Peyer's patch (tissue), 4 donors: ENCODE measurements at places on chromosomes 11 and 22. TPM values are rescaled to one million over a fixed set of nuclear protein-coding genes. Genes with fewer than 3 reads are reported as not detected.

GPR137 gene
- 25.0 TPM for total RNA-seq

- no peak overlapping the region for H3K4me3 ChIP-seq
- H3K4me1 ChIP-seq = no peaks in the 10 kb centered on the region
- no peak overlapping the region for H3K27ac ChIP-seq
- no peak for DNase-seq
Measured at GRCh38 chr11:73551677-73552076, 46.2 kb downstream of the FAM168A start.

MOV10L1 gene
- total RNA-seq = not detected

NPTXR gene
- total RNA-seq = 0.54 TPM

SLC25A17 gene
- total RNA-seq = 15.7 TPM

GRCh38 chr22:36658900-36659299 is 44.7 kb downstream of the CACNG2 start:
- H3K4me1 ChIP-seq = no peaks in the 10 kb centered on the region
- H3K27me3 ChIP-seq = no peaks in the 10 kb centered on the region
- H3K36me3 ChIP-seq = no peaks in the 10 kb centered on the region
- H3K4me3 ChIP-seq = no peak overlapping the region

IL18 gene
- total RNA-seq = 45.4 TPM

GRCh38 chr11:127332896-127333295 is 332.3 kb upstream of the KIRREL3 start:
- no peaks in the 10 kb centered on the region for H3K36me3 ChIP-seq
- no peaks in the 10 kb centered on the region for H3K4me1 ChIP-seq
- no peaks in the 10 kb centered on the region for H3K27me3 ChIP-seq
- DNase-seq = no peak

ALG8 gene
- total RNA-seq = 18.5 TPM

DNA sequence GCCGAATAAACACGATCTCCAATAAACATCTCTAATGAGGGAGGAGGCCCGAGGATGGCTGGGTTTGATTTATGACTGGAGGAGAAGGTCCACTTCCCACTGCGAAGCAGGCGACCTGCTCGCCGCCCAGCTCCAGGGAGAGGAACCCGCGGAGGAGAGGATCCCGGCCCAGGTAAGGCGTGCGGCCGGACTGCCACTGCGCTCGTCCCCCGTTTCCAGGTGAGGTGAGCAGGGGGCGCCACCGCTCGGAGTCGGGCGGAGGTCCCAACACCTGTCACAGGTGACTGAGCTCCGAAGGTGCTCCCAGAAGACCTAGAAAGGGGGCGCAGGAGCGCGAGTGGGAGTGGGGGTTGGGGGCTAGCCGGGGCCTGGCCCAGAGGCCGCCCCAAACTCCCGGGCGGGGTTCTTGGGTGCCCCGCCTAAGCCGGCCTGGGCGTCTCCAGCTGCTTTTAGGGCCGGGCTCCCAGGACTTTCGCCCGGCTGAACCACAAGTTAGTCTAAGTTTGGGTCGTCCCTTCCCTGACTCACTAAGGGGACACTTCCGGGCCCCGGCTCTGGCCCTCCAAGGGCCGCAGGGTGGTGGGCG is 5.4 kb upstream of the PAX6 start:
- H3K4me3 ChIP-seq = no peak overlapping the region
- H3K4me1 ChIP-seq = peaks cover 16% of the 10 kb centered on the region
- no peaks in the 10 kb centered on the region for H3K36me3 ChIP-seq
- H3K27ac ChIP-seq = no peak overlapping the region
- DNase-seq = peak; percentile 53

DDI1 gene
- not detected for total RNA-seq

SAA2 gene
- total RNA-seq = not detected

DCHS1 gene
- total RNA-seq = 8.3 TPM

MYBPC3 gene
- total RNA-seq = not detected

GRCh38 chr11:115921986-115922385 is 417.8 kb upstream of the CADM1 start:
- no peak overlapping the region for H3K27ac ChIP-seq
- H3K27me3 ChIP-seq = no peaks in the 10 kb centered on the region
- no peak for DNase-seq
- H3K36me3 ChIP-seq = no peaks in the 10 kb centered on the region
- no peak overlapping the region for H3K4me3 ChIP-seq

DNA sequence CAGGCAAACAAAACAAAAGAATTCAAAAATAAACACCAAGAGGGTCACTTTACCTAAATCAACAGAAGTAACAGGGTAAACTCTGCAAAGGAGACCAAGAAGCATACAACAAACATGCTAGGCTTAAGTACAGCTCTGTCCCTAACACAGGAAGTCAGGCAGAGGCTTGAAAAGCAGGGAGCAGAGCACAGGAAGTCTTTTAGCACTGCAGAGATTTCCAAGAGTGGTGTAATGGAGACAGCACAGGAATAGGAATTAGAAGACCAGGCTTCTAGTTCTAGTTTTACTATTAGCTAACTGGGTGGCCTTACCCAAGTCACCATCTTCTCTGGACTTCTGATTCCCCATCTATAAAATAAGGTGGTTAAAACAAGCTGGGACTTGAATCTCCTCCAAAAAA is 1.9 kb downstream of the RBFOX2 start:
- no peaks in the 10 kb centered on the region for H3K27me3 ChIP-seq
- no peaks in the 10 kb centered on the region for H3K36me3 ChIP-seq
- peak overlapping the region; percentile 63 for H3K4me3 ChIP-seq
- DNase-seq = no peak
- H3K27ac ChIP-seq = no peak overlapping the region
- H3K4me1 ChIP-seq = no peaks in the 10 kb centered on the region

OR51A2 gene
- not detected for total RNA-seq

HORMAD2 gene
- not detected for total RNA-seq

DNA sequence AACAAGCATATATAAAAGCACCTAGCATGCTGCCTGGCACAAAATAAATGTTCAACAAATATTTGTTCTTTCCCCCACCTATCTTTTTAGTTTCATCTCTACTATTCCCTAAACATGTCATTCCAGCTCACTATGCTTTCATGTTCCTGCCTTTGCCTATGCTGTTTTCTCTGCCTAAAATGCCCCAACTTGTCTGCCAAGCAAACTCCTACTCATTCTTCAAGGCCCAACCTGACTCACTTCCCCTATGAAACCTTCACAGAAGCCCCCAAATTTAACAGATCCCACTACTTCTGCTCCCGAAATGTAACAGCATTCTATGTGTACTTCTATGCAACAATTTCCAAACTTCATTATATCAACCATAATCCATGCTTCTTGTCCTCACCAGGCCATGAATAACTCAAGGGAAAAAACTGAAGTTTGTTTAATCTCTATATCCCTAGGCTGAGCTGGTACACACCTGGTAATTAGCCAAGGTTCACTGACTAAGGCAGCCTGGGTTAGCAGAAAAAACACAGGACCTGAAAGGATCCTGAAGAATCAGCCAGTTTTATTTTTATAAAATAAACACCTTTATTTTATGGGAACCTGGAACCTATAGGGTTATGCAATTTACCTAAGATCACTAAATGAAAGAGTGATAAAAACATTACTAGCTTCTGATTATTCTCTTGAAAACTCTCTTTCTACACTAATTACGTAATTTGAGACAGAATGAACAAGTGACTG is 72.2 kb downstream of the PAK1 start:
- no peak overlapping the region for H3K4me3 ChIP-seq
- no peaks in the 10 kb centered on the region for H3K27me3 ChIP-seq
- no peak overlapping the region for H3K27ac ChIP-seq
- no peak for DNase-seq
- H3K4me1 ChIP-seq = no peaks in the 10 kb centered on the region

- no peak overlapping the region for H3K27ac ChIP-seq
- no peaks in the 10 kb centered on the region for H3K27me3 ChIP-seq
- no peaks in the 10 kb centered on the region for H3K4me1 ChIP-seq
- DNase-seq = no peak
- no peaks in the 10 kb centered on the region for H3K36me3 ChIP-seq
- no peak overlapping the region for H3K4me3 ChIP-seq
Measured at GRCh38 chr11:81394311-81394710, 1339.4 kb downstream of the FAM181B start.

TRIM49 gene
- total RNA-seq = not detected

GRCh38 chr11:1770061-1770460 is 6.3 kb upstream of the CTSD start:
- DNase-seq = peak; percentile 14
- H3K4me1 ChIP-seq = peaks cover 9% of the 10 kb centered on the region
- no peaks in the 10 kb centered on the region for H3K27me3 ChIP-seq
- H3K27ac ChIP-seq = peak overlapping the region; percentile 22
- no peaks in the 10 kb centered on the region for H3K36me3 ChIP-seq
- no peak overlapping the region for H3K4me3 ChIP-seq

DNA sequence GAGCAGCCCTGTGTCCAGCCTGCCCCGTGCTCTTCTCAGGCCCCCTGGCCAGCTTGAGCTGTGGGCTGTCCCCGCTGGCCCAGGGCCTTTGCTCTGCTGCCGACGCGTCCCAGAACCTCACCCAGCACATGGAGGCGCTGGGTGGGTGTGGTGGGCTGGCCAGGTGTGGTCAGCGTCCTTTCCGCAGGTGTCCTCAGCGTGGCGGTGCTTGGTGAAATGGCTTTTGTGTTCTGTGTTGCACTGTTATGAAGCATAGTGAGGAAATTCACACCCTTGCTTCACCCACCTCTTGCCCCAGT is 37.4 kb downstream of the GRAMD4 start:
- no peak overlapping the region for H3K27ac ChIP-seq
- no peaks in the 10 kb centered on the region for H3K27me3 ChIP-seq

- no peaks in the 10 kb centered on the region for H3K27me3 ChIP-seq
- H3K27ac ChIP-seq = no peak overlapping the region
- H3K4me1 ChIP-seq = no peaks in the 10 kb centered on the region
- DNase-seq = no peak
Measured at GRCh38 chr11:101584129-101584515, 315 bp upstream of the TRPC6 start.
